ENCODE measurements at places on chromosomes 4 and X.
A peak's percentile ranks its signal among the peaks of the same experiment; 100 is the strongest.

DNA sequence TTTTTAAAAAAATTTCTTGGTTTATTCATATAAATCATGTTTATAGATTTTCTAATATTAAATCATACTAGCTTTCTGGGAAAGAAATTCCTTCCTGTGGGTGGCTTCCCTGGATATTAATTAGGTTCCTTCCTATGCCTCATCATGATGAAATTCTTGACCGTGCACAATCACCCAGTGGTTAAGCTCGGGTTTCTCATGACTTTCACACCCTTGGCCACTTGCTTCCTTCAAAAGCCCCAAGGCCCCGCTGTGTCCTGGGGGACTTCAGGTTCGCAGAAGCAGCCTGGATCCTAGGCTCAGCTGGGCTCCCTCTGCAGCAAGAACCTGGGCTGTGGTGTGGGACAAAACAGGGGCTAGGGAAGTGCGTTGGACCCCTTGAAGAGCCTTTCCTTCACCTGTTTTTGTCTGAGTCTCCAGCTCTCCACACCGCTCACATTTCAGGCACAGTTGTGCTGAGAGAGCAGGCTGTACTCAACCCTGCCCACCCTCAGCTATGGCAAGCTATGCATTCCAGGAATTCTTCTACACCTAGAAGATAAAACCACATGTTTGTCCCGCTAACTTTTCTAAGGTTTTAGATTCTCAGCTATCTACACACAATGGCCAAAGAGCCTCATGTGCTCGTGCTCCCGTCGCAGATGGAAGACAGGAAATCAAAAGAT is 48.9 kb upstream of the TMSB15B start:
- DNase-seq = no peak

- DNase-seq = no peak
These were observed 6.4 kb upstream of the ANTXR2 start for GRCh38 chr4:80079255-80079923.

- DNase-seq = no peak
These were observed 56.3 kb upstream of the CXCL8 start for GRCh38 chr4:73684097-73684496.

DNA sequence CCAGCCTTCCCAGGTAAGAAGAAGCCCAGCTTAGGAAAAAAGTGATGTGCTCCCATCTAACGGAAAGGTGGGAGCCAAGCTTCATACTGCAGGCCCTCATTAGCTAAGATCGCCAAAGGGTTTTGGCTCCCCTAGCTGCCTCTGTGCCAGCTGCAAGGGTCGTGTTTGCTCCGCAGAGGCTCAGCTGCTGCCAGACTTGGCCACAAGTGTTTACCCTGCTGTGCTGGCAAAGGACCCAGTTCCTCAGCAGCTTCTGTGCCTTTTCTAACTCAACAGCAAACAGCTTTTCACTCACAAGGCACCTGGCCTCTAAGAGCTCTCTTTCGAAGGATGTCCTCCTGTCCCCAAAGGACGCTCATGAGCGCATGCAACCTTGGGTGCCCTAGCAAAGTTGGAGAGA is 12.2 kb upstream of the VMA21 start:
- peak; percentile 5 for DNase-seq

DNA sequence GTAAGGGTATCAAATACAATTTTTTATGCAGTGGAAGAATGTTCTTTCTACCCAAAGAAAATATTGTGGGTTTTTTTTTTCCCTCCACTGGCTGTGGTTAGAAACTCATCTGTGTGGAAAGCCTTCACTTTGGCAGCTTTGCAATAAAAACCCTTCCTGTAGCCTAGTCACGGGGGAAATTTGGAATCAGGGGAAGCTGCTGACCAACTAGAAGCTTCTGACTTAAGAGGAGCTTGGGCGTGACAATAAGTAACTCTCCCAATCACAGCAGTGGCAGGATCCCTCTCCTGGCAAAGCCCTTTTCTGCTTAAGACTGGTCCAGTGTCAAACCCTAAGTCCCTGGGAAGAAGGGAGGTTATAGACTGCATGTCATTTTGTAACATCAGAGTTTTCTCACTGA is 87.9 kb downstream of the LRRC66 start:
- DNase-seq = no peak

DNA sequence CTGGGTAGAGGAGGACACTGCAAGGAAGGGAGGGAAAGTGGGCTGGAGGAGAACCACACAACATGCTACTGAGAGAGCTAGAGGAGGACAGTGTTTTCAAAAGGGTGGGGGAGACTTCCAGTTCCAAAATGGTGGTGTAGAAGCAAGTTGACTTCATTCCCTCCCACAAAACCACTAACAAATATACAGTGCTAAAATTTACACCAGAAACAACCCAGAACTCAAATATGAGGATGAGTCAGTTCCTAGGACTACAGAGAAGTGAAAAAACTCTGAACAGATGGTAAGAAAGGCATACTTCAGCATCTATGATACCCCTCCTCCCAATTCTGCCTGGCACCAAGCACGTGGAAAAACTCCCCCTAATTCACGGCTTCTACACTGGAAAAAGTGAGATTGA is 9.8 kb downstream of the AADAT start:
- DNase-seq = no peak

DNA sequence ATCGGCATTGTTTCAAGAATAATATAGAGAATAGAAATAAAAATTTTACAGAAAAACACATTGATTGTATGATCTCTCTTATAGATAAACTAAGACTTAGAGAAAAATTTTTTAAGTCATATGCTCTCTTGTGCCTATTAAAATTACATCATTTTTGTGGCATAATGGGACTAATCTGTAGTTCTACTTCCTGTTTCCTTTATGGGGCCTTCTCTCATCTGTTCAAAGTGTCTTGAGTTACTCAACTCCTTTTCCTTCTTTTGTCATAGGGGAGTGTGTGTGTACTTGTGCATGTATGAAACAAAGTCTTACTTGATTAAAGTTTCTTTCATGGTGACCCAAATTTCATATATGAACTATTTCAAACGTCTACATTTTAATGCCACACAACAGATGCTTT is 1448.9 kb upstream of the TENM3 start:
- no peak for DNase-seq

DNA sequence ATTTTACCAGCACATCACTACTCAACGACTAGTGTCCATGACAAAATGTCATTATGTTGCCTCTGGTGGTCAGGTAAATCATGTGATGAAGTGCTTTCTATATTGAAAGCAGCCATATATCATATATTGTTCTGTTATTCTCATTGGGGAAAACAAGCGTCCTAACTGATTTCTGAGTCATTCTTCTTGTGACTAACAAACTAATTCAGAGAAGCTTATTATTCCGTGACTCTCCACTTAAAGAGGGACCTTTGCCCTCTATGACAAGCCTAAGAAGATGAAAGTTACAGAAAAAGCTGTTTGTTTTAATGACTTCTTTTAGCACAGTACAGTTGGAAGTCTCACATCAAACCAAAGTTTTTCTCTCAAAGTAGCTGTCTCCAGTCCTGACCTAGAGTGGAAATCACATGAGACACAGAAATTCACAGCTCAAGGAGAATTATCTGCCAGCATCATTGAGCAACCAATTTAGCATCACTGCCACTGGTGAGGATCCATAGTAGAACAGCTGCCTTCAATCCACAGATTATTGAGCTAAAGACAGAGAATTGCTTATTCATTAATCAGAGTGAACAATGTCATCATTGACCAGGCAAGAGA is 36.4 kb downstream of the ASB9 start:
- DNase-seq = no peak

GRCh38 chr4:103996064-103996463 is 276.3 kb upstream of the TACR3 start:
- DNase-seq = no peak

DNA sequence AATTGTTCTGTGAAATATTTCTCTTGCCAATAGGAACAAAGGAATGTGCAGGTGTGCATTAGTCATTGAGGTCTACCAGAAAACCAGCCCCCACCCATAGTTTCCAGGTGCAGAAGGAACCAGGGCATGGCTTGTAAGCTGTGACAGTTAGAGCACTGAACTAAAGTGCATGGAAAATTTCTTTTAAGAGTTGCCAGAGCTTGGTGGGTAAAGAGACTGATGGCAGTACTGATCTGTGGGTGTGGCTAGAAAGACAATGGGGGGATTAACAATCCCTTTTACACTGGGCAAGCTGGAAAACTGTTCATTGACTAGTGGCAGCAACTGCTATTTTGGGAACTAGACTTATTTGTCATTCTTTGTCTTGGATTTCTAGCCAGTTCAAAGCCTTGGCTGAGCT is 326.9 kb downstream of the PCDH19 start:
- no peak for DNase-seq

Measured in nucleus accumbens (tissue), 56 donors.